ENCODE measurements at places on chromosomes 12 and 14.

DNA sequence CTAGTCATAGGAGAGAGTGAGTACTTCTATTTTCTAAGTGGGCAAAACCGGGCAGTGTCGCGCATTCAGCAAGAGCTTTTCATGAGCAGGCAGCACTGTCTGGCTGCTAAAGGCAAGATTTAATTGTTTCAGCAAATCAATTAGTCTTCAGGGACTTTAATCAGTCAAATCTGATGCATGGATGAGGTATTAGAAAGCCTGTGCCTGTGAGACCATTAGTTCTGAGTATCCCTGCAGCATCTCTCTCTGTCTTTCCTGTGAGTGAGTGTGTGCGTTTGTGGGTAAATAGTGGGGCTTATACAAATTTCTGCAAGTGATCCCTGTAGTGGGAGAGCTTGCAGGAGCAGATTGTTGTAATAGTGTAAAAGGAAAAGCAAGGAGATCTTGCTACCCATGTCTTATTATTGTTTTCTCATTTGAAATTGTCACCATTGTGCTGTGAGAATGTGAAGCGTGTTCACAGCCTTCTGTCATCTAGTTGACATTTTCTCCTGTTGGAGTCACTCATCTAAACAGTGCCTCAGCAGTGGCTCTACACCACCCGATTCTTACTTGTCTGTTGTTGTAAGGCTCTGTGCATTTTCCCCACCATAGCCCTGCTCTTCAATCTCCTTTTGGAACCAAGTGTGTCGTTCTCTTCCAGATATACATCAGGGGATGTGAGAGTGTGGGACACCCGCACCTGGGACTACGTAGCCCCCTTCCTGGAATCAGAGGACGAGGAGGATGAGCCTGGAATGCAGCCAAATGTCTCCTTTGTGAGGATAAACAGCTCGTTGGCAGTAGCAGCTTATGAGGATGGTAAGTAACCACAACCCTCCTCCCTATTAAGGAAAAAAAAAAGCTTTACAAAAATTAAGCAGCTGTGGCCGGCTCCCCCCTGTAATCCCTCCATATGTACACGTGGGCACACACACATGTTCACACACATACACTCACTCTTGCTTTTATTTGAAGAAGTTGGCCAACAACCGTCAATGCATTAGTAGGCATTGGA lies 53.6 kb downstream of the FBXW8 start:
- DNase-seq: peak; percentile 48

GRCh38 chr12:57548488-57548887 lies 1.4 kb upstream of the KIF5A start:
- no peak for DNase-seq

DNA sequence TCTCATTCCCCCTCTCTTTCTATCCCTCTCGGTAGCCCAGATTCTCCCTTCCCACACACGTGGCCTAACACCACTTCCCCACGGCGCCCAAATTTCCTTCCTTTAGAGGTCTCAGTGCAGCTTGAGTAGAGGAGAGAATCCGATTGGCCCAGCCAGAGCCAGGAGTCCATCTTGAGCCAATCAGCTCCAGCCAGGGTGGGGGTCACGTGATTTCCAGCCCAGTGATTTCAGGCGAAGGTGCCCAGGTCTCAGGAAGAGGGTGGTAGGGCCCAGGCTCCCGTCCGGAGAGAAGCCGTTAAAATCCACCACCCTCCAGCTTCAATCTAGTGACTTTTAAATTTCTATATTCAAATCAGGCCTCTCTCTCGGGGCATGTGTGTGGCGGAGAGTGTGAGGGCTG lies 45.2 kb upstream of the MYL2 start:
- DNase-seq: no peak

DNA sequence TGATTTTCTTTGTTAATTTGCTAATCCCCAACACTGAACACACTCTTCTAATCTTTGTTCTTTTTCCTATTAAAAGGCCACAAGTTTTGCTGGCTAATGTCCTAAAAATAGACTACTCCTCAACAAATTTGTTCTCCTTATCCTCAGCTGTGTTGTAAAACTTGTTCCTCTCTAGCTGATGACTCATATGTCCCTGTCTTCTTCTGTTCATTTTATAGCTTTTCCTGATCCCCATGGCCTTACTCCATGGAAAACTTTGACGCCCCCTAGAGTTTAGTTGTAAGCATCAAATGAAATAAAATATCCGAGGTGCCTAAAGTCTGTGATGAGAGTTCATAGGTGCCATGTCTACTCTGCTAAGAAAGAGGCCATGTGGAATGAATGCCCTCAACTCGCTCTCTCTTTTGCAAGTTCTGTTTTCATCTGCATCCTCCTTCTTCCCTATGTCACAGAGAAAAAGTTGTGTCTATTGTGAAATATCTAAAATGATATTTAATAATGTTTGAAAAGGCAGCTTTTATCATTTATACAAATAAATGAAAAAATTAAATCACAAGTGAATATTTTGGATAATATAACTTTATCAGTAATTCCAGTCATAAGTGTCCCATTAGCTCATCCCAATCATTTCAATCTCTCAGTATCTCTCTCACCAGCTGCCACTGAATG lies 237.9 kb downstream of the IPO8 start:
- peak; percentile 12 for DNase-seq

DNA sequence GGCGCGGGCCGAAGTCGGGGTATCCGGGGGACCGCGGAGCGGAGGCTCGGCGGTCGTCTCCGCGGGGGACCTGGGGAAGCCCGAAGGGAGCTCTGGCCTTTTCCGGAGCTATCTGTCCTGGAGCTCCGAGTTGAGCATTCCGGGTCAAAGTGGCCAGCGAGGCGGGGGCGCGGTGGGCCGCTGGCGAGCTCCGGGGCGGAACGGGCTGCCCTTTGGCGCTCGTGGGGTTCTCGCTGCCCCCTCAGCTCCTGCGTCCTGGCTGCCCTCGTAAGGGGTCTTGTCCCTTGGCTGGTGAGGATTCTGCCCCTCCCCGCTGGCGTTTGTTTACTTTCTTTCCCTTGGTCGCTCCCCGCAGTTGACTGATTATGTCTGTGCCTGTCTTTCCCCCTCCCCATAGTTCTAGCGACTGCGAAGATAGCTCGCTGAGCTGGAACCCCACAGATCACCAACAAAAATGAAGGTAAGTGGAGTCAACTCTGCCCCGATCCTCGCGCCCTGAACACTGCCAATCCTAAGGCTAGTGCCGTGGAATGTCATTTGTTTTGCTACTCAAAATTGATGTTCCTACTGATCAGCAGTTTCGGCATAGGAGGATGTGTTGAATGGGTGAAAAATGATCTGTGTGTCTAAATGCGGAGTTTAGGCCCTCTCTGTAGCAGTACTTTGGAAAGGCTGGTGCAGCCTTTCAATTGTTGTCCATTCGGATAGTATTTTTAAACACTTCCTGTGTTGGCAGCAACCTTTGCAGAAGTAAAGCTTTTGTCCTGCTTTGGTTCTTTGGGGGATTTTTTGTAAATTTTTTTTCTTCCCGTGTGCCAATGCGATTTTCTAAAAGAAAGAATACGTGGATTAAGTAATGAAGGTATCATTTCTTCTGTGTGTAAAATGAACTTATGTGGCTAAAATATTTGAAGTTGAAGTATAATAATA lies 1.3 kb downstream of the ARID4A start:
- DNase-seq: peak; percentile 7

DNA sequence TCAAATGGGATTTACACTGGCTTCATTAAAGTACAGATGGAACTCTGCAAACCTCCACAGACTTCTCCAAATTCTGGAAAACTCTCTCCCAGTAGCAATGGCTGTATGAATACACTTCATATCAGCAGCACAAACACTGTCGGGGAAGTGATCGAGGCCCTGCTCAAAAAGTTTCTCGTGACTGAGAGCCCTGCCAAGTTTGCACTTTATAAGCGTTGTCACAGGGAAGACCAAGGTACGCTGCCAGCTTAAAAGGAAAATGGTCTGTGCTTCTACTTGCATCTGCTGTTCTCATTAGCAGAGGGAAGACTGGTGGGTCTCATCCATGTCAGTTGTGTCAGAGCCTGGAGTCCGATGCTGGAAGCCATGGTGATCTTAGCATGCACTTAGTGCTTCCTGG lies 71.0 kb downstream of the GNS start:
- DNase-seq: no peak

DNA sequence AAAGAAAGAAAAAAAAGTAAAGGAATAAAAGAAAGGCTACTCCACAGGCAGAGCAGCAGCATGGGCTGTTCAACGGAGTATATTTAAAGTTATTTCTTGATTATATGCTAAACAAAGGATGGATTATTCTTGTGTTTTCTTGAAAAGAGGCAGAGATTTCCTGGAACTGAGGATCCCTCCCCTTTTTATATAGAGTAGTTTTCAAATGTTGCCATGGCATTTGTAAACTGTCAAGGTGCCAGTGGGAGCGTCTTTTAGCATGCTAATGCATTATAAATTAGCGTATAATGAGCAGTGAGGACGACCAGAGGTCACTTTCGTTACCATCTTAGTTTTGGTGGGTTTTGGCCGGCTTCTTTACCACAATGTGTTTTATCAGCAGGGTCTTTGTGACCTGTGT lies 383.0 kb downstream of the PCNX1 start:
- DNase-seq: no peak

GRCh38 chr12:68326716-68327115 lies 5.4 kb downstream of the MDM1 start:
- no peak for DNase-seq

DNA sequence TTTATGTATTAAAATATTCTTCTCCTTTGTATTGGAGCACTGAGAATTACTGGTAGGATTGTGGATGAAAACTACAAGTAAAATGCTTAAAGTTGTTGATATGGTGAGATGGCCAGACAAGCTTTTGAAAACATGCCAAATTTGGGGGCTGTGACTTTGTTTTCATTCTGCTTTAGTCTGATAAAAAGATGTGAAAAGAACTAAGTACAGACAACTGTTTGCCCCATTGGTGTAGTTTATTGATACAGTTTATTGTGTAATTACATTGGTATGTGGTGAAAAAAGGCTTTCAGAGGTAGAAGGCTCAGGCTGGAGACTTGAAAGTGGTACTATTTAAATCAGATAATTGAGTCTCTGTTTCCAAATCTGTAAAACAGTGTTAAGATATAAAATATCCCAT lies 746.8 kb downstream of the DIO2 start:
- no peak for DNase-seq

GRCh38 chr14:64253672-64254071 lies 40.5 kb downstream of the ESR2 start:
- DNase-seq: no peak

DNA sequence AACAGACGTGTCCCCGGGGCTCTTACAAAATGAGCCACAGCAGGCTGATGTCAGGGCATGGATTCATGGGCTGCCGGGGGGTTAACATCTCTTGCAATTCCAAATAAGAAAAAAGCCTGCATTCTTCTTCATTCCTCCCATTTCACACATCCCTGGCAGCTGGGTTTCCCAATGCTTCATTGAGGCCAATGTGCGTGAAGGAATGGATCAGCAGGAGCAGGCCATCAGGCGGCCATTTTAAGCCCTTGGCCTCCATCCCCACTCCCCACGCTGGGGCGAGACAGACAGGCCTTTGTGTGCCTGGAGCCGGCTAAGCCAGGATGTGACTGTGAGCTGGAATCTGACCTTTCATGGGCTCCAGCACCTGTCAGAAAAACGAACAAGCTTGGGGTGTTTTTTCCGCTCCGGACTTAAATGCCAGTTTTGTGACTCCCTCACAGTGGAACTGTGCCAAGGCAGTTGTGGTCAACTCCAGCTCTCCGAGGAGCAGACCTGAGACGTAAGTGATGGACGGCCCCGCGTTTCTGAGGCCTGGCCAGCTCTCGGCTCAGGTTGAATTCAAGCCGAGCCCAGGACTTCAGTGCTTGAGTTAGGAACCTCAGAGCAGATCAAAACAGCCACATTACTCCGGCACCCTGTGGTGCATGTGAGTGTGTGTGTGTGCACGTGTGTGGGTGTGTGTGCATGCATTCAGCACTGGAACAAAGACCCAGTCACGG lies 133.1 kb downstream of the TMEM30B start:
- no peak for DNase-seq

DNA sequence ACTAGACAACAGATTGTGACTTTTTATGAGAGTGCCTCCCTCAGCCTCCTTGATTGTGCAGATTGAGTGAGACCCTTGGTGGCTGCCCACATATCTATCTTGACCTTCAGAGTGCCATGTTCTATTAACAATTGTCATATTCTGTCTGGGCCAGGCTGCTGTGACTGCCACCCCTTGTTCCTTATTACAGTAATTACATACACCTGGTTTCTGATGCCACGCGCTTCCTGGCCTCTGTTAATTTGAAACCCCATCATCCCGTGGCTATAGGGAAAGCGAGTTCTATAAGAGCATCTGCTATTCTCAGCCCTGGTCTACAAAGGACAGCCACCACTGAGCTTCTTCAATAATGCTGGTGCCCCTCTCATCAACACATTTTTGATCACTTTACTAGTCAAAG lies 228.7 kb downstream of the PCNX1 start:
- DNase-seq: no peak

- no peak for DNase-seq
Observed at GRCh38 chr14:102012336-102012735, 48.0 kb downstream of the DYNC1H1 start.

DNA sequence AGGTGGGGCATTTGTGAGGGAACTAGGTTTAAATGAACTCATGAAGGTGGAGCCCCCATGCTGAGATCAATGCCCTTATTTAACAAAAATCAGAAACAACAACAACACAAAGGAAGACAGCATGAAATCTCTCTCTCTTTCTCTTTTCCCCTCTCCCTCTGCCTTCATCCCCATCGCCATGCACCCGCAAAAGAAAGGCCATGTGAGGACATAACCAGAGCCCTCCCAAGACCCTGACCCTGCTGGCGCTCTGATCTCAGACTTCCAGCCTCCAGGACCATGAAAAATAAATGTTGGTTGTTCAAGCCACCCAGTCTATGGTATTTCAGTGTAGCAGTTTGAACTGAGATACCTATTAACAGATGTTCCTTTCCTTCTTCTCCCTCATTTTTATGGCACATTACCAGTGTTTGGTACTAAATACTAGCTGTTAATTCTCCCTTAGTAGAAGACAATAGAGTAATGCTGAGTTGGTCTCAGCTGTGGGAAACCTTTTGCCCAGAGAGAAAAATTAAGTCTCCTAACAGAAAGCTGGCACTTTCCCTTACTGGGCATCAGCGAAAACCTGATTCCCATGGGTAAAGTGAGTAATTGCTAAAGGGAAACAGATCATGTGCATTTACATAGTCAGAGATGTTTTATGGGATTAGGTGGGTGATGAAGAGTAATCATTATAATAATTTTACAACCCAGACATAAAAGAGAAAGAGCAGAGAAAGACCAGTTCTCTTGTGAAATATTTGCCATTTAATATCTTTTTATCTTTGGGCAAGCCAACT lies 264.0 kb upstream of the PLEKHG7 start:
- DNase-seq: no peak

DNA sequence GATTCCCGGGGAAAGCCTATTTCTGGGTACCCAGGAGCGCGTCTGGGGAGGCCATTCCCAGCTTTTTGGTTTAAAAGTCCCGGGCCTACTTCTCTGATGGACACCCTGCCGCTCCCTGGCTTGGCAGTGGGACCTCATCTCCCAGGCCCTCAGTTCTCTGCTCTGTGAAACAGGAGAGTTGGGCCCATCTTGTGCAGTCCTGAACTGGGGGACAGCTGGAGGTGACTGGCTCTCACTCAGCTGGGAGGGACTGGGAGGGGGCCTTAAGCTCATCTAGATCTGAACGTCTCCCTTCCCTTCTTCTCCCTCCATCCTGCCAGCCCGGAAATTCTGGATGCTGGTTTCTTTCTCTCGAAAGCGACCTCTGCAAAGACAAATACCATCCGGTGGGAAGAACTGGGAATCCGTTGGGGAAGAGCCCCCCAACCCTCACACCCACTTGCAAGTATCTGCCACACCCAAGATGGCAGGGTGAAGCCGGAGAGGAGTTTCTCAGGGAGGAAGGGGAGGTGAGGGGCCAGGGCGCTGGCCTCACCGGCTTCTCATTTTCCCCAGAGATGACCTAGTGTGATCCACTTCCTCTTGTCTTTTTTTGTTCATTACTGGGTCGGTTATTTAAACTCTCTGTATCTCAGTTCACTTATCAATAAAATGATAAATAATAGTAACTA lies 1.4 kb downstream of the RIN3 start:
- DNase-seq: no peak
